Type B pancreatic cell (in vitro differentiated cells): ENCODE measurements at places on chromosomes 6 and 20. TPM values are rescaled to one million over a fixed set of nuclear protein-coding genes. Genes with fewer than 3 reads are reported as not detected.

GRCh38 chr6:149815788-149816187, 48.4 kb downstream of the LRP11 start:
- H3K27ac ChIP-seq: no peak overlapping the region

GRCh38 chr6:128208078-128208477, 307.2 kb upstream of the THEMIS start:
- H3K27me3 ChIP-seq: no peaks in the 10 kb centered on the region
- H3K4me3 ChIP-seq: no peak overlapping the region
- H3K4me1 ChIP-seq: peaks cover 24% of the 10 kb centered on the region

GRCh38 chr6:32799168-32799567, 17.6 kb downstream of the HLA-DOB start:
- H3K27ac ChIP-seq: no peak overlapping the region
- peaks cover 84% of the 10 kb centered on the region for H3K27me3 ChIP-seq
- H3K4me3 ChIP-seq: no peak overlapping the region
- no peak for DNase-seq
- no peaks in the 10 kb centered on the region for H3K36me3 ChIP-seq

- H3K27ac ChIP-seq: no peak overlapping the region
- no peak overlapping the region for H3K4me3 ChIP-seq
- H3K27me3 ChIP-seq: no peaks in the 10 kb centered on the region
- DNase-seq: no peak
- H3K4me1 ChIP-seq: peaks cover 10% of the 10 kb centered on the region
Observed at GRCh38 chr6:106124437-106125430, 38.6 kb downstream of the PRDM1 start.

Gene MTFR2
- 2.5 and 3.9 TPM in 2 replicates for total RNA-seq

Gene CRISP2
- total RNA-seq: 0.48 and 0.58 TPM in 2 replicates

DNA sequence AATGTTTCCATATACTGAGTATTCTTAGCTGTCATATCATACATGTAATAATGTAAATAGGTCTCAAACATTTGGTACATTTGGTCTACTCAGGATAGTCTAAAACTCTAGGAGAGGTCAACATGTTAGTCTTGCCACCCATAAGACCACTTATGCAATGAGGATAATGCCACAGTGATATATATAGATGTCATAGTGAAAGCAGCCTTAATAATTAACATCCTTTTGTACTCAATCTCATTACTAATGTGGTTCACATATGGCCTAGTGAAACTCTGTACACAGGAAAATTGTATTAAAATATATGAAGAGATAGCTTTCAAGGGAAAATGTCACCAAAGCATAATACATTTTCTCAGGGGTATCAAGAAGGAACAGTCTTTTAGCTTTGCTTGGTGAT, 577.9 kb downstream of the TFAP2B start:
- H3K4me3 ChIP-seq: no peak overlapping the region
- H3K36me3 ChIP-seq: no peaks in the 10 kb centered on the region
- DNase-seq: no peak

- H3K36me3 ChIP-seq: no peaks in the 10 kb centered on the region
- H3K4me3 ChIP-seq: no peak overlapping the region
- no peak for DNase-seq
- H3K4me1 ChIP-seq: no peaks in the 10 kb centered on the region
Observed at GRCh38 chr6:99780556-99780885, 173.9 kb downstream of the PRDM13 start.

- no peak overlapping the region for H3K4me3 ChIP-seq
- no peaks in the 10 kb centered on the region for H3K27me3 ChIP-seq
- no peaks in the 10 kb centered on the region for H3K4me1 ChIP-seq
- no peak for DNase-seq
- H3K36me3 ChIP-seq: no peaks in the 10 kb centered on the region
Observed at GRCh38 chr6:10201606-10202510, 213.0 kb downstream of the TFAP2A start.

GRCh38 chr20:22490287-22491193, 93.8 kb downstream of the FOXA2 start:
- H3K36me3 ChIP-seq: no peaks in the 10 kb centered on the region
- DNase-seq: no peak
- H3K27ac ChIP-seq: peak overlapping the region; percentile 91
- peak overlapping the region; percentile 73 for H3K4me3 ChIP-seq
- H3K27me3 ChIP-seq: peaks cover 47% of the 10 kb centered on the region

- no peak overlapping the region for H3K27ac ChIP-seq
- H3K4me3 ChIP-seq: no peak overlapping the region
- no peaks in the 10 kb centered on the region for H3K36me3 ChIP-seq
- no peak for DNase-seq
Observed at GRCh38 chr6:106476331-106477105, 116.0 kb downstream of the CRYBG1 start.

DNA sequence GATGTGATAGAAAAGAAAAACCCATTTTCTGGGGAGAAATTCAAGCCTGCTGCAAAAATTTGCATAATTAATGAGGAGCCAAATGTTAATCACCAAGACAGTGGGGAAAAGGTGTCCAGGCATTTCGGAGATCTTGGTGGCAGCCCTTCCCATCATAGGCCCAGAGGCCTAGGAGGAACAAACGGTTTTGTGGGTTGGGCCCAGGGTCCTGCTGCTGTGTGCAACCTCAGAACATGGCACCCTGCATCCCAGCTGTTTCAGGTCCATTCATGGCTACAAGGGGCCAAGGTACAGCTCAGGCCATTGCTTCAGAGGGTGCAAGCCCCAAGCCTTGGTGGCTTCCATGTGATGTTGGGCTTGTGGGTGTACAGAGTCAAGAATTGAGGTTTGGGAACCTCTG, 189.8 kb upstream of the IMPG1 start:
- no peak for DNase-seq
- no peaks in the 10 kb centered on the region for H3K4me1 ChIP-seq
- H3K27ac ChIP-seq: no peak overlapping the region
- no peaks in the 10 kb centered on the region for H3K27me3 ChIP-seq
- H3K4me3 ChIP-seq: no peak overlapping the region

DNA sequence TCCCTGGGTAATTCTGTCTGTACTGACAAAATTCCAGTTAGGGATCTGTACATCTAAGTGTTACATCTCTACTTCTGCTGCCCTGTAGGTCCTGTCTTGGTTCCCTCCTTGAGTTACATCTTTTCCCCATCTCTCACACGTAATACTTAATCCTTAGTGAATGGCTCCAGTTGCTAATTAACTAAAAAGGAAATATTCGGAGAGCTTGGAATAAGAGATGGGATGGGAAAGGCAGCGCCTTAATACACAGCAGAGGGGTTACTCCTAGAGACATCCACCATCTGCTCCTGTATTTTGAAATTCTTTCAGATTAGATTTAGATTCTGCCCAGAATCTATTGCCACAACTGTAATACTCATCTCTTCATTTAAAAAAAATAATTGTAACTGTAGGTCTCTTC, 384.0 kb downstream of the SAMD5 start:
- no peak for DNase-seq
- H3K4me3 ChIP-seq: no peak overlapping the region
- H3K27ac ChIP-seq: no peak overlapping the region
- H3K4me1 ChIP-seq: peaks cover 6% of the 10 kb centered on the region

DNA sequence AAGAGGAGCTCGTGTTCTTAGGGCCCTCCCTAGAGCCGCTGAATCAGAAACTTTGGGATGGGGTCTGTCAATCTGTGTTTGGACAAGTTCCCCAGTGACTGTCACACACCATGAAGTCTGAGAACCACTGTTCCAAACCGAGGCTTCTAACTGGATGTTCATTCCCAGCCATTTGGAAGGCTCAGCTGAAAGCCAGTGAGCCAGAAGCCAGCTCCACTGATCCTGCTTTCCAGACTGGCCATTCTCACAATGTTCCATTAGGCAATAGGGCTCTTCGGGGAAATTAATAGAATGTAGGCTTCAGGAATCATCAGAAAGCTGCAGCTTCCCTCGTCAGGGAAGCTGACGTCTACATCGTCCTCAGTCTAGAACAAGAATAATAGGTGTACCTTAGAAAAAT, 90.8 kb upstream of the QKI start:
- H3K36me3 ChIP-seq: no peaks in the 10 kb centered on the region
- no peak overlapping the region for H3K4me3 ChIP-seq
- no peak for DNase-seq
- H3K27ac ChIP-seq: no peak overlapping the region

DNA sequence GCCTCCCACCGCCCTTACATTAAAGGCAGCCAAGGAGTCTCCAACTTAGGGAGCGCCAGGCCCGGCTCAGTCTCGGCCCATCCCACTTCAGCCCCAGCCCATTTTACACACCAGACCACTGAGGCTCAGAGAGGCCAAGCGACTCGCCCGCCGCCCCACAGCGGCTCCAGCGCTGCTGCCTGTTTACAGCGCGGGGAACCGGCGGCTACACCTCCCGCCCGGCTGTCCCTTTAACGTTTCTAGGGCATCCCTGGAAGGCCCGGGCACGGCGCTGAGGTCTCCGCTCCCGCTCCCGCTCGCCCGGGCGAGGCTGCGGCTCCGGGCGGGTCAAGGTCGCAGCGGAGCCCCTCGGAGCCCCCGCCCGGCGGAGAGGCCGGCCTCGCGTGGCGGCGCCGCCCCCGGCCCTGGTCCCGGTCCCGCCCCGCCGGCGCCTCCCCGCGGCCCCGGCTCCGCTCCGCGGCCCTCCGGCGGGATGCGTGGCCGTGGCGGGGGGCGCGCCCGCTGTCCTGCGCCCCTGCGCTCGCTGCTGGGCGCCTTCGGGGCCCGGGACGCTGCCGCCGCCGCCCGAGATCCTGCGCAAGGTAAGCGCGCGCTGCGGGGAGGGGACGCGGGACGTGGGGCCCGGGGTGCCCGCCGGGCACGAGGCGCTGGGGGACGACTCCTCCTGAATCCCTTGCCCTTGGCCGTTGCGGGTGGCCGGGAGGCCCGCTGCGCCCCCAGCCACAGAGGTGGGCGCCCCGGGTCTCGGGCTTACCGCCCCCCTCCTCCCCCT, 27.1 kb upstream of the PHACTR3 start:
- peaks cover 18% of the 10 kb centered on the region for H3K4me1 ChIP-seq
- H3K4me3 ChIP-seq: peak overlapping the region; percentile 52
- H3K27me3 ChIP-seq: peaks cover 79% of the 10 kb centered on the region
- DNase-seq: no peak
- H3K27ac ChIP-seq: no peak overlapping the region

GRCh38 chr6:13465734-13466133, 21.7 kb downstream of the GFOD1 start:
- peaks cover 3% of the 10 kb centered on the region for H3K27me3 ChIP-seq
- peaks cover 9% of the 10 kb centered on the region for H3K4me1 ChIP-seq
- no peak overlapping the region for H3K27ac ChIP-seq
- no peak overlapping the region for H3K4me3 ChIP-seq
- H3K36me3 ChIP-seq: peaks cover 4% of the 10 kb centered on the region
- no peak for DNase-seq

GRCh38 chr20:23118766-23119165, 32.6 kb upstream of the CD93 start:
- H3K36me3 ChIP-seq: no peaks in the 10 kb centered on the region
- H3K4me3 ChIP-seq: no peak overlapping the region
- peaks cover 17% of the 10 kb centered on the region for H3K4me1 ChIP-seq
- peaks cover 14% of the 10 kb centered on the region for H3K27me3 ChIP-seq
- H3K27ac ChIP-seq: no peak overlapping the region
- DNase-seq: no peak

DNA sequence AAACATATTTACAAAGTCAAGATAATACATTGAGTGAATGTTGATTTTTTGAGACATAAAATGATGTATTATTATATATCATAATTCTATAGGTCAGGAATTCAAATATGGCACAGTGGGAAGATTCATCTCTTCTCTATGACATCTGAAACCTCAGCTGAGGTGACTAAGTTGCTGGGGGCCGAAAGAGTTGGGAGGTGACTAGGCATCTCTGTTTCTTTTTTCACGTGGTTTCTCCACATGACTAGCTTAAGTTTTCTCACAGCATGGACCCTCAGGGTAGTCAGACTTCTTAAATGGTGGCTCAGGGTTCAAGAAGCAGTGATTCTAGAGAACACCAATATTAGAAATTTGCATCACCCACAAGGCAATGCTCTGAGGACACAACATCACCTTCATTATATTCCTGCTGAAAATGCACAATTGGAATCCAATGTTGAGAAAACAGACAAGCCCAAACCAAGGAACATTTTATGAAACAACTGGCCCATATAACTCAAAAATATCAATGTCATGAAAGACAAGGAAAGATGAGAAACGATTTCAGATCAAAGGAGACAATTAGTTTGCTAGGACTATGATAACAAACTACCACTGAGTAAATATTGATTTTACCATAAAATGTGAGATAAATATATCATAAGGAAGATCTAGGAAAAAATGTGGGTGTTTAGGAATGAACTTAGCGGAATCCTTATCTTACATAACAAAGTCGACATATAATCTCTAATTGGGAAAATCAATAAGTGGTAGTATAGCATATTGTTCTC, 273.3 kb upstream of the IRAK1BP1 start:
- H3K4me3 ChIP-seq: no peak overlapping the region
- H3K36me3 ChIP-seq: no peaks in the 10 kb centered on the region
- no peaks in the 10 kb centered on the region for H3K4me1 ChIP-seq

DNA sequence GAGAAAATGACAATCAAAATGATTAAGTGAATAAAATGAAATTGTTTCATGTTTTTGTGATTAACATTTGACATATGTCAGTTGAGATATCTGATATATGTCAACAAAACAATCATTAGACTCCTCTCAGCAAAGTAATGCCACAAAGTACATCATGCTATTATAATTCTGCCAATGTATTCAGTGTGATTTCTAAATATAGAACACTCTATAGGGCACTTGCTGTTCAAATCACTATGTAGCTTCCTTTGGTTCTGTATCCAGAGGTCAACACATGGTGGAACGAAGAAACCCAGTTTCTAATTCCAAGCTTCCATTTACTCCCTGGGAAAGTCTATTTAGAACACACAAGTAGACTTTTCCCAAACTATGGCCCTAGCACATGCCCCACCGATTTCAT, 227.5 kb upstream of the FAM83B start:
- no peak overlapping the region for H3K27ac ChIP-seq
- no peaks in the 10 kb centered on the region for H3K36me3 ChIP-seq
- no peaks in the 10 kb centered on the region for H3K4me1 ChIP-seq
- no peak overlapping the region for H3K4me3 ChIP-seq

Gene IP6K3
- 0.75 TPM in 1 of 2 replicates, not detected in the other for total RNA-seq

- no peak overlapping the region for H3K4me3 ChIP-seq
- no peaks in the 10 kb centered on the region for H3K4me1 ChIP-seq
- H3K36me3 ChIP-seq: no peaks in the 10 kb centered on the region
Observed at GRCh38 chr6:159823953-159824352, 23.9 kb downstream of the PNLDC1 start.

- H3K27ac ChIP-seq: no peak overlapping the region
- H3K27me3 ChIP-seq: no peaks in the 10 kb centered on the region
- H3K4me1 ChIP-seq: peaks cover 11% of the 10 kb centered on the region
- no peak for DNase-seq
- no peak overlapping the region for H3K4me3 ChIP-seq
Observed at GRCh38 chr6:136703331-136703865, 88.9 kb downstream of the MAP3K5 start.

GRCh38 chr6:128161839-128162238, 261.0 kb upstream of the THEMIS start:
- no peak overlapping the region for H3K27ac ChIP-seq
- H3K27me3 ChIP-seq: no peaks in the 10 kb centered on the region
- H3K36me3 ChIP-seq: no peaks in the 10 kb centered on the region
- no peak overlapping the region for H3K4me3 ChIP-seq
- H3K4me1 ChIP-seq: no peaks in the 10 kb centered on the region
- DNase-seq: no peak

Gene KIAA1586
- total RNA-seq: 19.0 and 26.2 TPM in 2 replicates
